Chondrocyte (in vitro differentiated cells): ENCODE measurements at places on chromosomes 5 and 9. TPM values are rescaled to one million over a fixed set of nuclear protein-coding genes. Genes with fewer than 3 reads are reported as not detected.
A peak's percentile ranks its signal among the peaks of the same experiment; 100 is the strongest.

The NMUR2 gene
- not detected in 3 replicates for total RNA-seq

The PKD2L2 gene
- total RNA-seq: not detected in 3 replicates

The CYLC2 gene
- total RNA-seq: not detected in 3 replicates

The AQP7 gene
- total RNA-seq: 0.30 to 0.80 TPM (median 0.33 TPM) in 3 replicates

The GARIN3 gene
- total RNA-seq: not detected in 3 replicates

DNA sequence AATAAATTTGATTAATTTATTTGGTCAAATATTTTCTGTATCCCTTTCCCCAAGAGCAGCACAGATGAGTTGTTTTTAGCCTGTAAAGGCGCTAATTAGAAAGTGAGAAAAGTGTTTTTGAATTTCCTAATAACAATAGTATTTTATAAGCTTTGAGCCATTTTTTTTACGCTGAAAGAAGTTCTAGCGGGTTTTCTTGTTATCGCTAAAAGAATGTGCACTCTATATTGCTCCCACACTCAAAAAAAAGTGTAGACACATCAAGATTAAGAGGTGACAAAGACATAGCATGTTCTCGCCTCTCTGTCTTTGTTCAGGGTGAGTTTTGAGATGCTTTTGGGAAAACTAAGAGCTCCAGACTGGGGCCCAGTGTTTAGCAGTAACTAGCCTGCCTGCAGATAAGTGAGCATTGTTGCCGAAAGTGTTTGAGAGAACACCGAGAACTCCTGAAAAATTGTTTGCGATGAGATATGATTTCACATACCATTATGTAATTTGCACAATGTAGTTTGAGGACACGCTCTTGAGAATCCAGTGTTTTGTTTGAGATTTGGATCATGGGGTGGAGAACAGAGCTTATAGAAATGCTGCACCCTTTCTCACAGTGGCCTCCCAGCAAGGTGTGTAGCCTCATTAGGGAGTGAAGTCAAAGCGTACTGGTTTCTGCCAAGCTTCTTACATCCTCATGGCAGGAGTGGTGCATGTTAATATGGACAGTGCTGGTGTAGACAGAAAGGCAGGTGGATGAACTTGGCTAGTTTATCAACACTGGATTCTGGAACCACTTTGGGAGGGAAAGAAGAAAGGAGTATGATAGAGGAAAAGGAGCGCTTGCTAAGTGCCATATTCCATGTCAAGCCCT, 1.5 kb downstream of the F2R start:
- H3K4me3 ChIP-seq: peak overlapping the region; percentile 88
- H3K27ac ChIP-seq: peak overlapping the region; percentile 81
- H3K27me3 ChIP-seq: no peaks in the 10 kb centered on the region
- peaks cover 44% of the 10 kb centered on the region for H3K4me1 ChIP-seq
- peaks cover 3% of the 10 kb centered on the region for H3K36me3 ChIP-seq

DNA sequence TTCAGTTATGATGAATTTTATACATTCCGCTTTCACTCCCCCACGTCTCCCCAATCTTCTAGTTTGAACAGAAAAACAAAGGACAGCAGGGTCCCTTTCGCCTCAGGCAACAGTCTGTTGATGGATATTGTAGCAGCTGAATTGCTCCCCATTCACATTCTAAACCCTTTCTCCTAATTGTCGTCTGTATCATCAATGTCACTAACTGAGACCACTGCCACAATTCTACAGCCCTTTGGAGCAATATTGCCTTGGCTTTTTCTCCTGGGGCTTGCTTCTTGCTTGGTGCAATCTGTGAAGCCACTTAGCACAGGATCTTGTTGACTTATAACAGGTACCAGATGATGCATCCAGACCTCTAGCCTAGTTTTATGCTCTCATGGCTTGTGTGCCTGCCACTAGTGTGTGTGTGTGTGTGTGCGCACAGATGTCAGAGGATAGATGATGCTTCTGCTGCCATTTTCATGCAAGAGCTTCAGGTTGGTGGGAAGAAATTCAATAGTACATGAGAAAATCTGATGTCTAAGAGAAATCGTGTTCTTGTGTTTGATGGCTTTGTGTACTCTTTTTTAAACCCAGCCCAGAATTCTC, 195.2 kb upstream of the ISL1 start:
- peaks cover 11% of the 10 kb centered on the region for H3K27me3 ChIP-seq
- no peaks in the 10 kb centered on the region for H3K4me1 ChIP-seq
- no peak overlapping the region for H3K4me3 ChIP-seq
- no peak overlapping the region for H3K27ac ChIP-seq
- no peaks in the 10 kb centered on the region for H3K36me3 ChIP-seq

DNA sequence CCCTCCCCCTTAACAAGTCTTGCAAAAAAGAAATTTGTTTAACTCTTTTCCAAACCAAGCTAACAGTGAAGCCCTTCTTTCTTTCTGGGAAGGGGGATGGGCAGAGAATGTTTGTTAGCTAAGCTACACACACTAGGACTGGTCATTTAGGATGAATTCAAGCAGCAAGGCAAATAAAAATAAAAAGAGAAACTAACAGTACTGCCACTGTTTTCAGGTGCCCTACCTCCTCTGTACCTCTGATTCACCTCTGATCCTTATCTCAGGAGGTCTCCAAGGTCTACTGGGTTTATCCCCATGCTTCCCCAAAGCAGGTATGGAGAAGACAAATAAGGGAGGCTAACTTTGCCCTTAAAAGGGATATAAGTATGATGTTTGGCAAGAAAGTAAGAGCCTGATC, 52.9 kb downstream of the ELL2 start:
- DNase-seq: no peak
- H3K27ac ChIP-seq: peak overlapping the region; percentile 3
- H3K4me3 ChIP-seq: no peak overlapping the region
- H3K36me3 ChIP-seq: peaks cover 24% of the 10 kb centered on the region
- H3K4me1 ChIP-seq: peaks cover 30% of the 10 kb centered on the region

DNA sequence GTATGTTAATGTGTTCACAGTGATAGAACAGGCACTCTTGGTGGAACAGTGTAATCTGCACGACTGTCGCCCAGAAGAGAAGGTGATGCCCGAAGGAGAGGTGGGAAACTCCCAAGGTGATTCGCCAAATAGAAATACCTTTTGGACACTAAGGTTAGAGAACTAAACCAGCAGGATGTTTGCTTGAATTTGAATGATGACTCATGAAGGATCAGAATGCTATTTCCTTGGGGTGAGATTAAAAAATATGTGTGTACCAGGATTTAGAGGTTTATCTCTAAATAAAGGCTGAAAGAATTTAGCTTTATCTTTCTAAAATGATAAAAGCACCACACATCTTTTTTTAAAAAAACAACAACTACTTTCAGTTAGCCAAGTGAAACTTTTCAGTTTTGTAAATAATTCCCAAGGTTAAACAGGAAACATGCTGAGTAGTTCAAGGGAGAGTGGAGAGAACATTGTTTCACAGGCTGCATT, 297.4 kb upstream of the TAS2R1 start:
- H3K36me3 ChIP-seq: peaks cover 2% of the 10 kb centered on the region
- H3K4me3 ChIP-seq: no peak overlapping the region
- DNase-seq: no peak
- peaks cover 21% of the 10 kb centered on the region for H3K4me1 ChIP-seq
- H3K27me3 ChIP-seq: no peaks in the 10 kb centered on the region
- no peak overlapping the region for H3K27ac ChIP-seq

GRCh38 chr5:139140591-139141071, 57.5 kb downstream of the SIL1 start:
- no peak for DNase-seq
- no peaks in the 10 kb centered on the region for H3K27me3 ChIP-seq
- H3K27ac ChIP-seq: peak overlapping the region; percentile 85
- H3K4me1 ChIP-seq: peaks cover 57% of the 10 kb centered on the region

- peaks cover 31% of the 10 kb centered on the region for H3K4me1 ChIP-seq
- H3K36me3 ChIP-seq: no peaks in the 10 kb centered on the region
- no peak overlapping the region for H3K27ac ChIP-seq
- no peak overlapping the region for H3K4me3 ChIP-seq
- H3K27me3 ChIP-seq: no peaks in the 10 kb centered on the region
Observed at GRCh38 chr9:137417161-137418021, 5.6 kb downstream of the EXD3 start.

DNA sequence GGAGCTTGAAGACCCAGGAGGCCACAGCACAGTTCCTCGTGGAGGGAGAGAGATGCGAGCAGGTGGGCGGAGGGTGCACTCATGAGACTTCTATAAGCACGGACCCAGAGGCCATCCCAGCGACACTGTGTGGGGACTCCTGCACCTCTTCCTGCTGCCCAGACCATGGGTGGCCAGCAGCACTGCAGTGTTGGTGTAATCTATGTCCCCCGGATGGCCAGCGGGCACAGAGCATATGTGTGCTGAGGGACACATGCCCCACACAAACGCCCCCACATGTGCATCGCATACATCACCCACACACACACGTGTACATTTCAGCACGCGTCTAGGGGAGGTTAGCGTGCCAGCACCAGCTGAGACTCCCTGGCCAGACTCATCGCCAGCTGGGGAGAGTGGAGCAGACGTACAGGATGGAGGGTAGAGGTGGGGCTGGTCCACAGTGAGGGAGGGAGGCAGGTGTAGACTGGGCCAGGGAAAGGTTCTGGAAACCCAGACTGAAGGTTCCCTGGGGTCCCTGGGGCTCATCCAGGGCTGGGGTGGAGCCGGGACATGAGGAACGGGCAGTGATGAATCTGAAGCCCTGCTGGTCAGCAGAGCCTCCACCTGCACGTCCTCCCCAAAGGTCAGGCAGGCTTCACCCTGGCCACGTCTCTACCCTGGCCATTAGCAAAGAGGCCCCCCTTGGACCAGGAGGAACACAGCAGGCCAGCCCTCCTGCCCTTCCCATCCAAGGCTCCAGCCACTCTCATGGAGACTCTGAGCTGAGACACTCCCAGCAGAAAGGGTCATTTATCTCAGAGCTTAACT, 27.6 kb downstream of the ADAMTS2 start:
- H3K4me3 ChIP-seq: no peak overlapping the region
- H3K36me3 ChIP-seq: peaks cover 4% of the 10 kb centered on the region
- peaks cover 28% of the 10 kb centered on the region for H3K4me1 ChIP-seq

- H3K36me3 ChIP-seq: no peaks in the 10 kb centered on the region
- no peak overlapping the region for H3K27ac ChIP-seq
- H3K4me1 ChIP-seq: peaks cover 7% of the 10 kb centered on the region
- no peak overlapping the region for H3K4me3 ChIP-seq
- peak; percentile 68 for DNase-seq
Observed at GRCh38 chr9:132753593-132753880, 83.3 kb downstream of the GTF3C4 start.

DNA sequence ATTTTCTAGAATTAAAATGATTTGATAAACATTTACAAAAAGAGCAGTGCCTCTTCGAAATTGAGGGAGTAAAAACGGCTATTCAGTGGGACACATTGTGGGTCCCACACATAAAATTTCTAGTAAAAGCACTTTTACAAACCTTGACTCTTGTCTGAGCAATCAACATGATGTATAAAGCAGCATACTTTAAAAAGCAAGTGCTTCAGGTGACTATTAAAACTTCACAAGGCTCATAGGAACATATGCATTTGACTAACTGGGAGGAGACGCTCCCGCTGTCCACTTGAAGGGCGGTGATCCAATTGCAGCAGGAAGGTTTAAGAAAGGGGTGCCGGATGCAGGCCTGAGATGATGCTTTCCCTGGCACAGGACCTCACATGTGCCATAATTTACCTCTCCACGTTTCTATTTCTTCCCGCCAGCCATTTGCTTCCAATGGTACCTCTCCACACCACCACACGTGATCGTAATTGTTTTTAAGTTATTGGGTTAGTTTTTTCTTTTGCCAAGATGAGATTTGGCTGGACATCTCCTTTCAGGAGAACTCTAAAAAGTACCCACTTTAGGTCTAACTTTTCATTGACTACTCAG, 1.8 kb downstream of the MCTP1 start:
- peaks cover 56% of the 10 kb centered on the region for H3K27me3 ChIP-seq
- peak overlapping the region; percentile 46 for H3K4me3 ChIP-seq
- no peak for DNase-seq
- peaks cover 3% of the 10 kb centered on the region for H3K36me3 ChIP-seq
- peaks cover 22% of the 10 kb centered on the region for H3K4me1 ChIP-seq

GRCh38 chr9:22256381-22256780, 190.2 kb upstream of the DMRTA1 start:
- no peak for DNase-seq
- H3K27me3 ChIP-seq: no peaks in the 10 kb centered on the region
- no peak overlapping the region for H3K4me3 ChIP-seq
- no peak overlapping the region for H3K27ac ChIP-seq

DNA sequence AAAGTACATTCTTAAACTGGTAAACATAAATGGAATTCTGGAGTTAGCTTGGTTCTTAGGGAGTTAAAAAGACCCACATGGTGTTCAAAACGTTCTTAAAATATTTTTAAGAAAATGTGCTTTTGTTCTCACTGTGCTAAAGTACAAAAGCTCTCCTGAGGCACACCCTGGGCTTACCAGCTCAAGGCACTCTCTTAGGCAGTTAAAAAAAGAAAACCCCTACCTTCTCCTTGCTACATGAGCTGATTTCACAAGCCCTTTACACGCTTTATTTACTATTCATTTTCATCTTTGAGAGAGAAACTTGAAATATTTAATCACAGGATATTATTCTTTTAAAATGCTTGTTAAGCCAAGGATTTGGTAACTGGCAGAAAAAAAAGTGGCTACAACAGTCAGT, 723.3 kb upstream of the GRAMD2B start:
- H3K27ac ChIP-seq: no peak overlapping the region
- no peak for DNase-seq
- H3K36me3 ChIP-seq: peaks cover 5% of the 10 kb centered on the region
- peaks cover 31% of the 10 kb centered on the region for H3K4me1 ChIP-seq
- H3K27me3 ChIP-seq: no peaks in the 10 kb centered on the region
- H3K4me3 ChIP-seq: no peak overlapping the region

DNA sequence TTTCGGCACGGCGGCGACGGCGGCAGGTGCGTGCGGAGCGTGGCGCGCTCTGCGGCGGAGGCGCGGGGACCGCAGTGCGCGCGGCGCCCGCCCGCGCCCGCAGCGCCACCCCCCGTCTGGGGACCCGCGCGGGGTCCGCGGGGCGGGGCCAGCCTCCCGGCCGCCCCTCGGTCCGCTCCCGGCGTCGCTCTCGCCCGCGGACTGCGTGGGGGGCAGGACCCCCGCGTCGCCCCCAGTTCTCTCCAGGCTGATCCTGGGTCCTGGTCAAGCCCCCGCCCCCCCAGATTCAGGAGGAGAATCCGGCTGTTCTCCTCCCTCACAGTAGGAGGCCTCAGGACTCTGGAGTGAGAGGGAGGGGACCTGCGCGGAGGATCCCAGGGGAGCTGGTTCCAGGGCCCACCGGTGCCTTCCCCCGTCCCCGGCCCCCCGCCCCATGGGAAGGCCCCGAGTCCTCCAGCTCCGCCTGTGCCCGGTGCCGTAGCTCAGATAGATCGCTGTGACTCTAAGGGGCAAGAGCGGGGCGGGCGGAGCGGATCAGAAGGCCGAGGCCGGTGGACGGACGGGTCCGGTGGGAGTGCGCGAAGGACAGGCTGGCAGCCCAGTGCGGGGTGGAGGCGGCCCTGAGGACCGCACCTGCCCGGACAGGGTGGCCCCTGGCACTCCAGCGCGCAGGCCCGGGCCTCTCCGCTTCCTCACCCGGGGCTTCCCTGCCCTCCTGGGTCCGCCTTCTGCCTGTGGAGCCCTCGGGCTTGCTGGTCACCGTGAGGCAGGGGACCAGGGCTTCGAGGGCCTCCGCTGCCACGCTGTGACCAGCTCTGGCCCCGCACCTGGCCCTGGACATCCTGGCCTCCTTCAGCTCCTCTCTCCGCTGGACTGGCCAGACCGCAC, at the start of gene RNF208:
Gene RNF208 (minus strand): TSS at position 51 of the 888 bp plus-strand sequence. CDS start 1,028 bp downstream, outside the sequence.
- no peaks in the 10 kb centered on the region for H3K36me3 ChIP-seq
- no peak for DNase-seq
- peak within 1 kb of the TSS; percentile 70 for H3K4me3 ChIP-seq
- peak within 1 kb of the TSS; percentile 45 for H3K27ac ChIP-seq
- H3K27me3 ChIP-seq: no peaks in the 10 kb centered on the region
